ENCODE measurements at places on chromosomes 7 and 10.

- peak; percentile 53 for DNase-seq
Measured at GRCh38 chr10:104925232-104925851, 284.3 kb downstream of the SORCS3 start.

DNA sequence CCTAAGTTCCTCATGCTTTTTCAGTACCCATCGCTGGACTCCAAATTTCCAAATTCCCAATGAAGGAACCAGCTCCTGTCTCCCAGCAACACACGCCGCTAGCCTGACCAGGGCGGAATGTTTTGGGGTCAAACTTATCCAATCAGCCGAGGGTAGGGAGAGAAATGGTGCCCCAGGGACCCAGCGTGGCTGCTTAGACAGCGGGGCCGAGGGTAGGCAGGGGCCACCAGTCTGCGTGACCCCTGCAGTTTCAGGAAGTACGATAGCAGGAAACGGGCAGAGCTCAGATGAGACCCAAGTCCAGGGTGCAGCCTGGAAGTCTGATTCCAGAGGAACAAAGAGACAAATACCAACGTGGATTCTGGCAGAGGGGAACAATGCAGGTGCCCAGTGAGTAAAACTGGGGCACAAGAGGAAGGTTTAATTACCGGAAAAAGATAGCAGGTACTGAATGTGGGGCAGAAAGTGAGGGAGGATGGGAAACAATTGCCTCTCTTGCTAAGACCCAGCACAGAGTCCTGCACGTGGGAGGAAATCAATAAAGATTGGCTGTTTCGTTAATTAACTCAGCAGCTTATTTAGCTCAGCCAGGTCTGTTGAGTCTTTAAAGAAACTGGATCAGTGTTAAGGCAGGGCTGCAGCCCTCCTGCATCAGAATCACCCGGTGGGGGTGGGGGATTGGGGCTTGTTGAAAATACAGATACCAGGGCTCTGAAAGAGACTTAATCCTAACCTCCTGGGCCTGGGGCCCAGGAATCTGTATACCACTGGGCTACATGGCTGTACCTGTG lies 50.4 kb upstream of the NFE2L3 start:
- DNase-seq: peak; percentile 18

DNA sequence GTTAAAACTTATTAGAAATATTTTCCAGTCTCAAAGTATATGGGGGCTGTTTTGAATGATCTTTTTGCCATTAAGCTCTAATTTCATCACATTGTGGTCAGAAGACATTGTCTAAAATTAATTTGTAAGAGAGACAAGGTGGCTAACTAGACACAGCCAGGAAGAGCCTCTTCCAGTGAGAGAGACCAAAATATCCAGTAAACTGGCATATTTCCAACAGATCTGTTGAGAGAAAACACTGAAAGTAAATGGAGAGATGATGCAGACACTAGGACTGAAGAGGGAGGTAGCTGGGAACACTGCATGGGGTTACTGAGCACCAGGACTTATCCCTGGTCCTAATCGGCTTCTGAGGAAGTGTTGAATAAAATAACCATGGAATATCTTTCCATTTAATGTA lies 101.5 kb upstream of the TAS2R16 start:
- no peak for DNase-seq

GRCh38 chr7:149727053-149727898 lies 46.1 kb downstream of the ZNF467 start:
- DNase-seq: no peak

- DNase-seq: no peak
Measured at GRCh38 chr10:121406823-121407545, 191.3 kb downstream of the FGFR2 start.

DNA sequence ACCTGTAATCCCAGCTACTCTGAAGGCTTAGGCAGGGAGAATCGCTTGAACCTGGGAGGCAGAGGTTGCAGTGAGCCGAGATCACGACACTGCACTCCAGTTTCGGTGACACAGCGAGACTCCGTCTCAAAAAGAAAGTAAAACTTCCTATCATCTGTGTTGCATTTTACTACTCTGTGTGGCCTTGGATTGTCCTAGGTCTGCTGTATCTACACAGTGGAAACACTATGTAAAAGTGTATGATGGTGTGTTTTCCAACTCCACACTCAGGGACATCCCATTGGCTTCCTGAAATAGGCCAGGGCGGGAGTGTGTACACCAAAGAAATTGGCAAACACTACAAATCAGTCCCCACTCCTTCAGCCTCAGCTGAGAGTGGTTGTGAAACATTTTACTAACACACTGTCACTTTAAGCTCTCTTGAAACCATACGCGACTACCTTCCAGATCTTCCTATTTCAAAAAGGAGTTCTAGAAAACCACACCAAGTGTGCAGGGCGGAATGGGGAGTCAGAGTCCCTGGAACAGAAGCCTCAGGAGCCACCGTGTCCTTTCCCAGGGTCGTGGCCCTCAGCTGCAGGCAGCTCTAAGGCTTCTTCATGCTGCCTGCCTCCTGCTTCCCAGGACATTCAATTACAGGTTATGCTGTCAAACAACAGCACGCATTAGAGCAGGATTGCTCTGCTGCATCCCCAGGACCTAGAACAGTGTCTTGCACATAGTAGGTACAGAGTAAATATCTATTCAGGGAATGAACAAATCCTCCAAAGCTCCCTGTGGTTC lies 275.4 kb downstream of the PARD3 start:
- no peak for DNase-seq

DNA sequence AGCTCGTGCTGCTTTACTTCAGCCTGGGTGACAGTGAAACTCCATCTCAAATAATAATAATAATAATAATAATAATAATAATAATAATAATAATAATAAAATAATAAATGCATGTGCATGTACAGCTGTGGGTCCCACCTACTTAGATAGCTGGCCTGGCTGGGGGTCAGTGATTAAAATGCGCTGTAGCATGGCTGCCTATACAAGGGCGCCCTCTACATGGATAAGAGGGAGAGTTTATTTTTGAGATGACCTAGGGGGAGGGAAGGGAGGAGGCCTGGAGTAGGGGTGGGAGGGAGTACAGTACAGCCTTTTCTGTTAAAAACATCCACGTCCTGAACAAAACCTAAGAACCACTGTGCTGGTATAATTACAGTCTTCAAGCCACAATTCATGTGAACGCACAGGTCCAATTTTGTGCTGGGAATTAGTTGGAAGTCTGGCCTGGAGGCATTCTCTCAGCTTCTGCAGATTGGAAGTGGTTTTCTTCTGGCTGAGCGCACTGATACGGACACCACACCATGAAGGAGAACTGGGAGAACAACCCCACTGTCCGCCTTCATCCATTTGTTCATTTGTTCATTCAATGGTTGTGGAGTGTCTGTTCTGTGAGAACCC lies 146.5 kb downstream of the TMEM178B start:
- DNase-seq: no peak

DNA sequence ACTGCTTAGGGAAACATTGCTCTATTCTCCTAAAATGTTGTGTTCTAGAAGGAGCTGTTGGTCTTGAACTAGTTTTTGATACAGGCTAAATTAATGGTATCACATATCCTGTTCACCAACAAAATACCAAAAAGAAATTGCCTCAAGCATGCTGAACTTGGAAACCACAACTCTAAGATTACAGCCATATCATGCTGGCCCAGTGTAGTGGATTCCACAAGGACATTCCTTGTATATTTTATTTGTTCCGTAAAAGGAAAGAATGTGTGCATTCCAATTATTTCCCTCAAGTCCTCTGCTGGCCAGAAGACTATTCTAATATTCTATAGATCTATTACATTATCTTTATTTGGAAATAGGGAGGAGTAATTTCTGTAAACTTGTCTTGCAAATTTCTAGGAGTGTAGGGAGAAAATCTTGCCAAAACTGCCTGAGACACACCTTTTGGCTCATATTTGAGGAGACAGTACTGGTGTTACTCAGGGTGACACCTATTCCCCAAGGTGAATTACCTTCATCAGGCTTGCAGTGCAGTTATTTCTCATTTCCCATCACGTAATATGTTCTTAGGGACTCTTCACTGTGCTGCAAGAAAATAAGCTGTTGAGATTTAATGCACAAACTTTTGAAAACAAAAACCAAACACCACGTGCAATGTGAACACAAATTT lies 1.9 kb upstream of the NEBL start:
- no peak for DNase-seq

GRCh38 chr7:159253657-159254056 lies 109.0 kb upstream of the VIPR2 start:
- DNase-seq: no peak

DNA sequence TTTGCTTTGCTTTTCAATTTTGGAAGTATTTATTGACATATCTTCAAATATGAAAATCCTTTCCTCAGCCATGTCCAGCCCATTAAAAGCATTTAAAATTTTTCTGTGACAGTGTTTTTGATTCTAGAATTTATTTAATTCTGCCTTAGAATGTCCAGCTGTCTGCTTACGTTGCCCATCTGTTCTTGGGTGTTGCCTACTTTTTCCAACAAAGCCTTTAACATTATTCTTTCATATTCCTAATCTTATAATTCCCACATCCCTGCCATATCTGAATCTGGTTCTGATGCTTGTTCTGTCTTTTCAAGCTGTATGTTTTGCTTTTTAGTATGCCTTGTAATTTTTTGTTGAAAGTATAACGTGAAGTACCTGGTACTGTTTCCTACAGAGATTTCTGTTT lies 204.7 kb upstream of the VSTM2A start:
- no peak for DNase-seq

DNA sequence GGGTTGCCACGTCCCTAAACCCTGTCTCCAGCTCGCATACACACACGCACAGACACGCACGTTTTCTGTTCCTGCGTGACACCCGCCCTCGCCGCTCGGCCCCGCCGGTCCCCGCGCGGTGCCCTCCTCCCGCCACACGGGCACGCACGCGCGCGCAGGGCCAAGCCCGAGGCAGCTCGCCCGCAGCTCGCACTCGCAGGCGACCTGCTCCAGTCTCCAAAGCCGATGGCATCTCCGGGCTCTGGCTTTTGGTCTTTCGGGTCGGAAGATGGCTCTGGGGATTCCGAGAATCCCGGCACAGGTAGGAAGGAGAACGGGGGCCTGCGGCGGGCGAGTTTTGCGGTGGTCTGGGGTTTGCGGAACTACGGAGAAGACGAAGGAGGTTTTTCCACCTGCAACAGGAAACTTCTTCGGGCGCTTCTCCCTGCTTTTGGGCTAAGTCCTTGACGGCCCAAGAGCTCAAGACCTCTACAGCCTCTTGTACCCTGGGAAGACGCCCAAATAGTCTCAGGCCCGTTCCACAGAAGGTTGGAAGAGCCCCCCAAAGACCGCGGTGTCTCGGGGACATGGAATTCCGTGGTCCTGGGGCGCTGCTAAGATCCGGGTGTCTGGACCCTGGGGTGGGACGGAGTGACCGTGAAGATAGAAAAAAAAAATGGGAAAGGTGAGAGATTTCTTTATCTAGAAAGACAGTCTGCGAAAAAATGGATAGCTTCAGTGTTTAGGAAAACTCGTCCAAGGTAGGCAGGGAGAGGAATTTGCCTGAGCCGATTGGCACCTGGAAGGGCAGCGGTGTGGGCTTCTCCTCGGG lies at the start of gene GAD2:
Gene GAD2, plus strand, starts transcription at position 190 of the 811 bp plus-strand sequence. Its CDS starts 36 bp downstream, at position 226.
- no peak for DNase-seq

GRCh38 chr7:71210220-71210619 lies 78.3 kb downstream of the GALNT17 start:
- no peak for DNase-seq

- DNase-seq: no peak
Measured at GRCh38 chr7:20825555-20825954, 38.9 kb upstream of the SP8 start.

Measured in tibial nerve (tissue), 4 donors.